Fibroblast of skin of left quadriceps (primary cell): ENCODE measurements at places on chromosomes 4 and X.

DNA sequence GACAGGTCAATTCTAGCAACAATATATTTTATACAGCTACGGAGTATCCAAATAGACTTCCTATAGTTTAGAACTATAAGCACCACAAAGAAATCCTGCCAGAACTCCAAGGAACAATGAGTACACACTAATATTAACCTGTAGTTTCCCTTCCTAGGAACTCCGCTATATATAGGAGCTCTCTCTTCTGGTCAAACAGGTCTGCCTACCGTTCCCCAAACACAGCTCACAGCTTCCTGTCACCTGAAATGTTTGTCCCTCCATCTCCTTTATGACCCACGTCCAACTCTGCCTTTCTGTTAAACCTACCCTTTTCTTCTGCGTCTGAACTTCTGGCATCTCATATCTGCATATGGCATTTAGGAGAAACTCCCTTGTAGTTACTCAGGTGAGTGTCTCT, 10.5 kb upstream of the GJB1 start:
- no peak for DNase-seq

DNA sequence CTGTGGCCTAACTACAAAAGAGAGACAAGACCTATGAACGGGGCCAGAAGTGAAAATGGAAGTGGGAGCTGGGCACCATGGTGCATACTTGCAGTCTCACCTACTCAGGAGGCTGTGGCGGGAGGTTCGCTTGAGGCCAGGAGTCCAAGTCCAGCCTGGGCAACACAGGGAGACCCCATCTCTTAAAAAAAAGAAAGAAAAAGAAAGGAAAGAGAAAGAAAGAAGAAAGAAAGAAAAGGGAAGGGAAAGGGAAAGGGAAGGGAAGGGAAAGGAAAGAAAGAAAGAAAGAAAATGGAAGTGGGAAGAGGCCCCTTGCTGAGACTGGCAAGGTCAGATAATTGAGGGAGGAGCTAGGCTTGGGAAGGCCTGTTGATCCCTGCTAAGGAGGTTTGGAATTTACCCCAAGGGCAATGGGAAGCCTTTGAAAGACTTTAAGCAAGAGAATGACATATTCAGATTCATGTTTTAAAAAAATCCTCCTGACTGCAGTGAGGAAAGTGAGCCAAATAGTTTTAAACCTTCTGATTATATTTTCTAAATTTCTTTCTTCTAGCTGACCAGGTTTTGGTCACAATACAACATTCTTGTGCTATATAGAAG, 17.7 kb upstream of the HERC5 start:
- DNase-seq: no peak

DNA sequence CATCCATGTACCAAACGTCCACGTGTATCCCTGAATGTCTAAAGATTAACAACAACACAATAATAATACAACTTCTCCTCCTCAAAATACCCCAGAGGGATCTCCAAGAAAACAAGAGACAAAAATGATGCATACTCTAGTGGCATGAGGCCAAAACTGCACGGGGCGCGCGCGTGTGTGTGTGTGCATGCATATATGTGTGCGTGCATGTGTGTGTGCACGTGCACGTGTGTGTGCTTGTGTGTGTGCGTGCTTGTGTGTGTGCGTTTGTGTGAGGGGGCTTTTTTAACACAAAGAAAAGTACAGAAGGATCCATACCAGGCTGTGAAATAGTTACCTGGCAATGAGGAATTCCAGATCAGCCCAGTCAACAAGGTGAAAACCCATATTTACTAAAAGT, 48.5 kb downstream of the PRKX start:
- no peak for DNase-seq

- no peak for DNase-seq
Measured at GRCh38 chr4:48032721-48033120, 16.1 kb downstream of the NIPAL1 start.

DNA sequence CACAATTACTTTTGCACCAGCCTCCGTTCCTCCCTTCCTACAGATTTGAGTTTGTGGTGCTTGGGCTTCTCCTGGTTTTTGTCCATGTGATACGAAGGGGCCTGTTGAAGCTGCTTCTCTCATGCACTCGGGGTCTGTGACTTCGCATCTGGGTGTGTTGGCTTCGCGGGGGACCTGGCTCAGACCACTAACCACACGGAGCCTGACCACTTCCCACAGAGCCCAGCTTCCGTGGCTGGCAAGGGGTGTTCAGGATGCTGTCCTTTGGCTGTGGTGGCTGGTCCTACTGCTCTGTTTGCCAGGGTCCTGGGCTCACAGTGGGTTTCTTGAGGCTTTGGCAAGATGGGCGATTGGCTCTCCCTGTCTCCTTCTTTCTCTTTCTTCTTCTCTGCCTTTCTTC, 19.8 kb upstream of the XG start:
- DNase-seq: no peak

- DNase-seq: no peak
Measured at GRCh38 chr4:151922306-151922705, 161.5 kb upstream of the GATB start.

DNA sequence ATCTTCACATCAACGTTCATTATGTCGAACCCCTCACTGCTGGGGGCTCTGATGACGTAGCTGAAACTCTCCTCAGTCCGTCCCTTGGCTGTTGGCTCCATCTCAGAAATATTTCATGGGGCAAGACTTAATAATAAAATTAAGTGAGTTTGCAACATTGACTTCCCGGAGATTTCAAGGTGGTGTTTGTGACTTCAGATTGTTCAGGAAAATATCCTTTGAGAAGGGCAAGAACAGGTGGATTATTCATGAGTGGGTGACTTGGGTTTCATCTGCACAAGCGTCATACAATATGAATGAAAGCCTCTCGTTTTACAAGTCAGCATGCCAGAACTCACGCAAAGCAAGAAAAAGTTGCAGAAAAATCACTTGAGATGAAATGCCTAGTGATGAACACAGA, at the start of gene C4orf50:
Gene C4orf50, minus strand, starts transcription at position 101 of the 400 bp plus-strand sequence.
- DNase-seq: no peak

DNA sequence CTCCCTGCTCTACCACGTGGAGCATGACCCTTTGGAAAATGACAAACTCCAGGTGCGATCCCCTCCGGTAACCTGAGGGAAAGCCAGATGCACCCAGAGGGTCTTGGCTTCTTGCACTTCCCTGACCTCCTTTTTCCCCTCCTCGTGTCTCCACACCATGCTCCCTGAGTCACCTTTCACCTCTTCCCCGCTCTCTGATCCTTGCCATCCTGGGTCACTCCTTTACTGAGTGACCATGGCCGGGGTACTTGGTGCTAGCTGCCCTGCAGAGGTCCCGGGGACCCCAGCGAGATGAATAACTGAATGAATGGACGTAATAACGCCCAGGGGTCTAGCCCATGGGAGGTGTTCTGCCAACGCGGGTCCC, 401 bp upstream of the ZFP92 start:
- no peak for DNase-seq

DNA sequence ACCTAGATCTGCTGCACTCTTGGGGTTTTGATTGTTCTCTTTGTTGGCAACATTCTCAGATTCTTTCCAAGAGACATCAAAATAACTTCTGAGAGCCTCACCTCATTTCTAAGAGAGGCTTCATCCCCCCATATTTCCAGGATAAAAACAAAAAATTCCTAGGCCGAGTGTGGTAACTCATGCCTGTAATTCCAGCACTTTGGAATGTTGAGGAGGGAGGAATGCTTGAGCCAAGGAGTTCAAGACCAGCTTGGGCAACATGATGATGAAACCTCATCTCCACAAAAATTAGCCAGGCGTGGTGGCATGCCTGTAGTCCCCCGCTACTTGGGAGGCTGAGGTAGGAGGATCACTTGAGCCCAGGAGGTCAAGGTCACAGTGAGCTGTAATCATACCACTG, 477.0 kb downstream of the INPP4B start:
- no peak for DNase-seq

DNA sequence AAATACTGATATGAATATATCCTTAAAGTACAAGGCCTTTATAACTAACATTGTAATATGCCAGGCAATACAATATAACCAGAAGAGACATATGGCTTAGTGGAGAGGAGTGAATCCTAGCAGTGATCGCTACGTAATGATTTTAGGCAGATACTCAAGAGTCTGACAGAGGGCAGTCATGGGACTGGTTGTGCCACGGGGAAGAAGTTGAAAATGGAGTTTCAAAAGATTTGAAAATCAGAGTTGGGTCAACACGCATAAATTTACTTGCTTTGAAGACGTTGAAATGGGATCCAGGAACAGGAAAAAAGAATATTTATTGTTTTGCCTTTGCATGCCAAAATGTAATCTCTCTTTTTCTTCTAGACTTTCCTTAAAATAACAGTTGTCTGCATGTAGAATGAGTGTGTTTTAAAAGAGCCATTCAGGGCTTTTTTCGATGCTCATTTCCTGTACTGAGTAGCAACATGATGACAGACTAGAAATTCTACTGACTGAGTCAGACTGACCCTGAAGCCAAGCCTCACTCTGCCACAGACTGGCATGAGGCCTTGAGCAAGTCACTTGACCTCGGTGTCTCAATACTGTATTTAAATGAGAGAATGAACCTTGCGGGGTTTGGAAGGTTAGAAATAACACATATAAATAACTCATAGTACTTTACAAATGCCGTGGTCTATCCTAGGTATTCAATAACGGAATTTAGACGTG, 8.1 kb upstream of the SMS start:
- DNase-seq: peak; percentile 63

DNA sequence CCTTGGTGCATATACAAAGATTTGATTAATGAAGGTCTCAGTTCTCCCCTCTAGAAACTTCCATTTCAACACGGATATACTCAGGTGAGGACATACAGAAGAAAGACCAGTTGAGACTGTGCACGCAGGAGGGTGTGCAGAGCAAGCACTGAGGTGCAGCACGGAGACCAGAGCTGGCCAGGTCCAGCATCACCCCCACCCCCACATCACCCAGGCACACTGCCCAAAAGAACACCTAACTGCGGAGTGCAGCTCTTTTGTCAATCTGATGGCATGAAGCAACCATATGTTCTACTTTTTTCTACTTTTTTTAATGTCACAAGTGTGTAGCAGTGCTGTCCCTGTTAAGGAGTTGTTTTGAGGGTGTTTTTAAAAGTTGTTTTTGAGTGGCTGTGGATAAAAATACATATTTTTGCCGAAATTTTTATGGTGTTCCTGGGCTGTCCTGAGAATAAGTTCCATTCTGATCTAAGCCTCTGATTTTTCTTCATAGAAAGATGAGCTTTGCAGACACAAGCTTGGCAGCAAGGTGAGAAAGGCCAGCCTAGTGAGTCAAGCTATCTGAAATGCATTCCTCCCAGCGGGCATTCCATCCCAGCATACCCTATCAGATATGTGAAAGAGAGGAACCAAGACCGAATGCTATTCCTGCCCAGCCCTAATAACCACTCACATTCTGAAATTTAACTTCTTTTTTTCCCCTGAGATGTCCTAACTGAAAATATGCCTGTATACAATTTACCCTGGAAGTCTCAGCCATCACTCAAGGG, 173.7 kb downstream of the PTTG2 start:
- no peak for DNase-seq

GRCh38 chr4:105196523-105197145, 50.0 kb downstream of the TET2 start:
- DNase-seq: no peak
